ELF-1 (cell line): ENCODE measurements at places on chromosomes 2 and 18.

DNA sequence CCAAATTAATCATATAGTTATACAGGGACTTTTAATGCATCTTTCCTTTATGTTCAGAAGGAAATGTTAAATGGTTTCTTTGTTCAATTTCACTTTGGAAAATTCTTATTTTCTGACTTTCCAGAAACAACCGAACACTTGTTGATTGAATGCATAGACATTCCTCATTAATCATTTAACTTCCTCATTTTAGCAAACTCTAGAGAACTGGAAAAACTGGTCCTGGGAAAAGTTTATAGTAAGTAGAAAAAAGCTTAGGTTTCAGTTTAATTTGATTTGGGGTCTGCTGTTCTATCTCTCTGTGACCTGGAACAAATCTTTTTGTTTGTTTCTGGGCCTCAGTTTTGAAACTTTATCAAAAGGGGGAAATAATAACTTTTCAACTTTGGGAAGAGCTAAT is 320.4 kb downstream of the CMPK2 start:
- no peak for DNase-seq

DNA sequence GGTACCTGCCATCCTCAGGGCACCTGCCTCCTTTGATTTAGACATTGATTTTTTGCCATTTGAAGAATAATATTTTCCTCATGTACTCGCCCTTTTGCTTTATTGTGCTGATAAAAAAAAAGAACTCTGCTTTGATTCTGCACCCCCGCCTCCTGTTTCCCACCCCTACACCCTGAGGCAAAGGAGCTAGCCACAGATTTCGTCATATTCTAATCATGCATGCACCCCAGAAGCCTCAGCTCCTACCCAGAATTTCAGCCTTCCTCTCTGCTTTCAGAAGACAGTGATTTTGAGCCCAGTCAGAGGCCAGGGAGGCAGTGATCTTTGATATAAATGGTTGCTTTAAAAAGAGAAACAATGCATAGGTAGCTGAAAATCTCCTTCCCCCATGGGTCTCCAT is 329.0 kb downstream of the PTPRM start:
- DNase-seq = no peak

DNA sequence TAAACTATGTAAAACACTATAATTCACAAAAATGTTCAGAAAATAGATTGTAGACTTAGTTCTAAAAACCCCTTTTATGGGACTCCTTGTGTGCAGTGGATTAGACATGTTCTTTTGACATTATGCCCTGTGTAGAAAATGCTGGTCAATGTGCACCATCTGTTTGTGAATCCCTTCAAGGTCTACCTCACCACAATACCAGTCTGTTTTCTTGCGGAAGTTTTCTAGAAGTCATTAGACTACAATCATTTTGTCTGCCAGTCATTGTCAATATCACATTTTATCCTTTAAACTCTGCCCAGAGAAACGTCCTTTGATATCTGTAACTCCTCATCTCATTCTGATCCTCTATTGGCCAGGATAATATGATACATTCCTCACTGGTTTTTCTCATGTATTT is 7.8 kb downstream of the ITGA4 start:
- DNase-seq = no peak

GRCh38 chr2:28322981-28323396 is 69.7 kb upstream of the FOSL2 start:
- no peak for DNase-seq

GRCh38 chr18:21110713-21111345 is 784 bp downstream of the ROCK1 start:
- peak; percentile 64 for DNase-seq

DNA sequence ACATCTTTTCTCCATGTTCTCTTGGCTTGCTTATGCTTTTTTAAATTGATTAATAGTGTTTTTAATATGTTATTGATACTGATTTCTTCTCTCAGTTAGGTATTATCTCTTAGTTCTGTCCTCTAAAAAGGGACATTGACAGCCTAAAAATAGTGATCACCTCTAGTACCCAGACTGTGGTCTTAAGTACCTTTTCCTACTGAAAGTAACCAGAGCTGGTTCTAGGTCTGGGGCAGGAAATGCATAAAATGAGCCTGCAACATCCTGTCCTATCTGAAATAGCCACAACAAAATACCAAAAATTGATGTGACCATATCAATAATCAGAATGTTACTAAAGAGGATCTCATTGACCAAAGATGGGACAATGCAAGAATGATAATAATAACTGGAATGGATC is 113.3 kb downstream of the DNAH6 start:
- DNase-seq = no peak
